Activated naive CD8-positive, alpha-beta T cell treated with anti-CD3 and anti-CD28 coated beads, Interleukin-2, amount 10 ng/mL, durations not matched to agents 7 days and 5 days (primary cell): ENCODE measurements at places on chromosomes 2 and 18.

DNA sequence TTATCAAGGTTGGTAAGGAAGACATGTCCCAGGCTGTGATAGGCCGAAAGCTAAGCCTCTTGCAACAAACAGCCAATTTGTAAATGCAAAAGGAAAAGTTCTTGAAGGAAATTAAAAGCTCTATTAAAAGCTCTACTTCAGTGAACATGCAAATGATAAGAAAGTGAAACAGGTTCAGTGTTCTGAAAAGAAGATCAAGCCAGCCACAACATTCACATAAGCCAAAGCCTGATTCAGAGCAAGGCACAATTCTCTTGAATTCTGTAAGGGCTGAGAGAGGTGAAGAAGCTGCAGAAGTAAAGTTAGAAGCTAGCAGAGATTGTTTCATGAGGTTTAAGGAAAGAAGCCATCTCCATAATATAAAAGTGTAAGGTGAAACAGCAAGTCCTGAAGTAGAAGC, 1259.5 kb upstream of the PIK3C3 start:
- no peak for DNase-seq

GRCh38 chr18:42891705-42892104, 223.8 kb downstream of the RIT2 start:
- DNase-seq: no peak

DNA sequence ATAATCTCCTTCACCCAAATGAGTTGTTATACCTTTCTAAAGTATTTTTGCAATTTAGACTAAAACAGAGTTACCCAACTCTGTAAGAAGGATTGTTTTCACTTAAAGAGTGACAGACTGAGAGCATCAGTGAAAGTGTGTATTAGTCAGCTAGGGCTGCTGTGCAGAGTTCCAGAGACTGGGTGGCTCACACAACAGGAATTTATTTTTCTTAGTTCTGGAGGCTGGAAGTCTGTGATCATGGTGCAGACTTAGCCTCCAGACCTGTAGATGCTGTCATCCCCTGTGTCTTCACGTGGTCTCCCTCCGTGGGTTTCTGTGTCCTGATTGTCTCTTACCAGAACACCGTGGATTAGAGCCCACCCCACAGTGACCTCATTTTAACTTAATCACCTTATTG, 40.0 kb downstream of the BCL2L11 start:
- no peak for DNase-seq

GRCh38 chr2:66789741-66790140, 354.8 kb downstream of the MEIS1 start:
- DNase-seq: no peak

- DNase-seq: no peak
Observed at GRCh38 chr2:63827749-63828148, 13.9 kb upstream of the UGP2 start.

GRCh38 chr2:149648282-149649030, 60.9 kb upstream of the MMADHC start:
- DNase-seq: no peak

DNA sequence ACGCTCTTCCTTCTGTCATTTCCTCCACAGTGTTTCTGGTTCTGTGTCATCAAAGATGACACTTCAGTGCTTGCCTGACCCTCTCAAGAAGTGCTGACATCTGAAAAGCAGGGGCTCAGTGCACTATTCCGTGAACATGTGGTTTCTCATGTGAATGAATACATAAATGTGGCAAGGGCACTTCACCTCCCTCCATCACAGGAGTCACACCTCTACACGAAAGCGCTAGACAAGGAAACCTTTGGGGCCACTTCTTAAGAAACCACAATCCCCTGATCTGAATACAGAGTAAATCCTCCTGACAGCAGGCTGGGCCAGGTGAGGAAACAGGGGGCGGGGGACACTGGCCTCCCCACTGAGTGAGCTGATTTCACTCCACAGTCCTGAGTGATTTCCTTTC, 145.8 kb upstream of the ACAA2 start:
- DNase-seq: no peak

- no peak for DNase-seq
Observed at GRCh38 chr18:12049978-12050811, 43.4 kb upstream of the ANKRD62 start.

GRCh38 chr18:79260023-79260422, 135.7 kb upstream of the NFATC1 start:
- no peak for DNase-seq
